Kidney (tissue), 22 donors: ENCODE measurements at places on chromosomes 7 and 10. TPM values are rescaled to one million over a fixed set of nuclear protein-coding genes. Genes with fewer than 3 reads are reported as not detected.

Gene AGR2
- 15.1 TPM for polyA plus RNA-seq

DNA sequence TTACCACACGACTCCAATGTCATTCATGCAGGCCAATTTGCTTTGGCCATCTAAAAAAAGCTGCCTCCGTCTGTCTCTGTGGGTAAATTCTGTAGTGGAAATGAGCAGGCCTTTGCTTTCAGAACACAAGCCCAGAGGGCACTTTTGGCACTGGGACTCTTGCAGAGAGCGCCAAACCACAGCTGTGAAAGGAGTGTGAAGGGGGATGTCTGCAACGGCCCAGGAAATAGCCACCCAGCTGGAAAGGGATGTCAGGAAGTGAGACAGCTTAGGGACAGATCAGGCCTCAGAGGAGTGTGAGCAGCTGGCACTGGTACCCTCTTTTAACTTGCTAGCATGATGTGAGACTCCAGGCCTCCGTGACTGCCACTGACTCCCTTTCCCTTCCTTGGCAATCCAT lies 152.4 kb downstream of the DKK1 start:
- no peak for DNase-seq

DNA sequence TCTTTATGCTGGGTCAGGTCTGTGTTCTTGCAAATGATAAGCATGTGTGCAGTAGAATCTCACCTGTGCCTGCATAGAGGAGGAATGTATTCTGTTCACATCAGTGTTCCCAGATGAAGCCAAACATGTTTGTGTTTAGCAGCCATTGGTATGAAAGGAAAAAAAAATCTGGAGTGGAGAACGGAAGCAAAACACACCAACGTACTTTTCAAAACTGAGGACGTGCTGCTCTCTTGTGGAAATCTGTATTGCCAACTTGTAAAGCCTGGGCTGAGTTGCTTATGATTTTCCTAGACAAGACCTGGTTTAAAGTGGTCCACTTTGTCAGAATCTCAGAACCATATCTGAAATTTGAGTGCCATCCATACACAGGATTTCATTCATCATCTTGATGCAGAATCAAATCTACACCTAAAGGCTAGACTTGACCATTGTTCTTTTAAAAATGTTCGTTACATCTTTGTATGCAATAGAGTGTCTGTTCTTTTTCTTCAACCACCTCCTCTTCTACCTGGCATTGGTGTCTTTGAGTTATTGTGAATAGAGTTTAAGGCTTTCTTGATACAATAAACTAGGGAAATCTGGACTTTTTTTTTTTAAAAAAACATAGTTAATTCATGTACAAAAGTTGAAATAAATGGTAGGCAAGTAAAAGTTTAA lies 367.7 kb downstream of the PHF14 start:
- peak; percentile 22 for DNase-seq

GRCh38 chr10:52481986-52482555 lies 168.0 kb downstream of the DKK1 start:
- no peak for DNase-seq

DNA sequence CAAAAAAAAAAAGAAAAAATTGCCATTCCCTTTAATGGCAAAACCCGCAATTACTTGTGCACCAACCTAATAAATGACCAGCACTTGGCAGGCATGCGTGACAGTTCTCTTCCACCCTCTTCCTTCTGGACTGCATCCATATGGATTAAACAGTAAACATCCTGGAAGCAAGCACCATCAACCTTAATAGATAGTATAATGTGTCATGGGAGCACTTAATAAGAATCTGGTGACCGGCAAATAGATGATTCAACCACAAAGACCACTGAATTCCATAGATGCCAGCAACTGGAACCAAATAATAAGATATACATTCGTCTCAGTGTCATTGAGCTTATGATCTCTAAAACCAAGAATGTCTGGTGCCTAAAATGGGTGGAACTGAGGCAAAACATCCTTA lies 610.2 kb downstream of the CALN1 start:
- no peak for DNase-seq

Gene CTAGE8
- 5.4 TPM for polyA plus RNA-seq

DNA sequence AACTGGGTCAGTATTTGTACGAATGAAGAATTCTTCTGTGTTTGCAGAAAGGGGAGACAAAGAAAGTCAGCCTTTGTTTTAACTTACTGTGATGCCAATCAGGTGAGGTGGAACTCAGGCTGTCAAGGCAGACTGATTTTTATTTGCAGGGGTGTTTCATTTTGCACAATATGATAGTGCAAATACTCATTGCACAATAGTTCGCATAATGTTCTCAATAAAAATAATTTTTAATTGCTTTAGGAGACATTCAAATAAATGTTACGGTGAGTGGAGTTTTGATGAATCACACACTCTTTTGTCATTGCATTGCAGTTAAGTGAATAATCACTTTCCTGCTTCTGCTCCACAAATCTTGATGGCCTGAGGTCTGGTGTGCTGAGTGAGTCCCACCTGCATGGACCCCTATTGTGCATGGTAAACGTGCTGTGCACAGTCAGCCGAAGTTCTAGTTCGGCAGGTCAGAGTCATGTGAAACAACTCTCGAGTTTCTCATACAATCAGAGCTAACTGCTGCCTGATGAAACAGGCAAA lies 141.3 kb upstream of the FZD8 start:
- peak; percentile 57 for DNase-seq

Gene ITPRID1
- not detected for polyA plus RNA-seq

GRCh38 chr10:516764-517163 lies 172.7 kb downstream of the DIP2C start:
- peak; percentile 40 for DNase-seq

DNA sequence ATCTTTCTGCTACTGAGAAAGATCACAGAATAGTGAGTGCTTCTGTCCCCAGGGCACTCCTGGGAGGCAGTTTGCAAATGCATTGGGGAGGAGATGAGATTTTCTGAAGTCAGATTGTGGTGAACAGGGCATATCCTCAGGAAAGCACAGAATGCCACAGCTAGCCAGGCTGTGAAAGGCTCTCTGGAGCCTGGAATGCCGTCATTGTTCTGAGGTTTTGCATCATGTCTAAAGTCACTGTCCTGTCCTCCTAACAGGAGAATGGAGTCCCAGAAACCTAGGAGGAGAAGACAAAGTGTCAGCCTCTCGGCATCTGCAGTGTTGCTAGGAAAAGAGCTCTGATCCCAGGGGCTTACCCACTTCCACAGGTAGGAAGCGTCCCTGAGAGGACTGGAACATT lies 69.2 kb upstream of the IGFBP3 start:
- no peak for DNase-seq

GRCh38 chr7:1940402-1940786 lies 270.3 kb downstream of the ELFN1 start:
- no peak for DNase-seq

DNA sequence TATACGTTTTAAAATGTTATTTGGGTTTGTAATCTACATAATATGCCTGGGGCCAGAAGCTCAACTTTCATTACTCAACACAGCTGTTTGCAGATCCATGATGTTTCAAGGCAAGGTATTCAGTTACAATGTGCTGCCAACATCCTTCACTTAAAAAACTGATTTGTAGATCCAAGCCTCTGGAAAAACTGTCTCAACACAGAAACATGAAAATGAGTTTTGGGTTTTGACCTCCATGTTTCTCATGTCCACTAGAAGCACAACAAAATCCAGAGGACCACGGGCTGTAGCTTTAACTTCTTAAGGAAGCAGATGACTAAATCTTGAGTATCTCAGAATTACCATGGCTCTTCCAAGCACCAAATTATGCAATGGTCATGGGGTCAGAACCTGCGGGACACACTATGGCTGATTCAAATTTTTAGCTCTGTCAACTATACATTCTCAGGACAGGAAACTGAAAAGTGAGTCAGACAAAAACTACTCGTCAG lies 247.1 kb upstream of the GRB10 start:
- DNase-seq, result no peak

DNA sequence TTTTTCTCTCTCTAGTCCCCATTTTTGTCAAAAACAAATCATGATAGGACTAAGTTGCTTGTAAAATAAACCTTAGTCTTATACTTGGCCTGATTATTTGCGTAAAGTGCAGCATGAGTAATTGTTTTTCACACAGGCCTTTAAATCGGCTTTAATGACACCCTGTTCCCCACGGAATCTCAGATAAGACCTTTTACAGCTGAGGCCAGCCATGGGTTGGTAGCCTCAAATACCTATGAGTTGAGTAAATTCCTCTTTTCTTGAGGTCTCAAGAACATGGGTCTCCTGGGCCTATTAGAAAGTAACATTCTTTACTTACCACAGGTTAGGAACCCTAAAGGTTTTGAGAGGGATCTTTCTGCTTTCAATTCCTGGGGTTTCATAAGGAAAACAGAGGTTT lies 761.0 kb upstream of the PHF14 start:
- no peak for DNase-seq

GRCh38 chr10:123154711-123155505 lies 706 bp downstream of the BUB3 start:
- DNase-seq, result peak; percentile 75

GRCh38 chr7:155378959-155379871 lies 78.7 kb upstream of the EN2 start:
- no peak for DNase-seq

DNA sequence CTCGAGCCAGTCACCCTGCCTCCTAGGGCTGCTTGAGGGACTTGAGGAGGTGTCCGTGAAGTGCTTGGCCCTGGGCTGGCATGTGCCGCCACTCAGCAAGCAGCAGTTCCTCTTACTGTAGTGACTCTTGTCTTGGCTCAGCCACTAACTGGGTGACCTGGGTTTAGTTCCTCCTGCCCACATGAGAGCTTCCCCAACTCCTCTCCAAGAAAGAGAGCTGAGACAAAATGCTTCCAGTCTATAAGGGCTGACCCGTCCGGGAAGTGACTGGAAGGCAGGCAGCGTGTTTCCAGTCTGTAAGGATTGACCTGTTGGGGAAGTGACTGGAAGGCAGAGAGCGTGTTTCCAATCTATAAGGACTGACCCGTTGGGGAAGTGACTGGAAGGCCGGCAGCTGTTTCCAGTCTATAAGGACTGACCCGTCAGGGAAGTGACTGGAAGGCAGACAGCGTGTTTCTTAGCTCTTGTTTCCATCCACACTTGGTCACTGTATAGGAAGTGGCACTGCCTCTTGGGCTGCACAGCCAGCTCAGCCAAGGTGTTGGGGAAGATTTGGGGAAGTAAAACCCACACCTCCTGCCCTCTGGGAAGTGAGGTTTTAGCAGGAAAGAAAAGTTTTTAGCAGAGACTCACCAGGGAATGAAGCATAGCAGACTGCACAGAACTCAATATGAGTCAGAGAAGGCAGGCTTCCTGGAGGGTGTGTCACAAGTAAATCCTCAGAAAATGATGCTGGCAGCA lies 53.3 kb upstream of the PPIF start:
- no peak for DNase-seq

Gene SLC18A3
- polyA plus RNA-seq, result not detected

- DNase-seq, result no peak
These were observed 34.6 kb upstream of the ZNF273 start for GRCh38 chr7:64868499-64868898.

Gene LIPK
- polyA plus RNA-seq, result not detected

DNA sequence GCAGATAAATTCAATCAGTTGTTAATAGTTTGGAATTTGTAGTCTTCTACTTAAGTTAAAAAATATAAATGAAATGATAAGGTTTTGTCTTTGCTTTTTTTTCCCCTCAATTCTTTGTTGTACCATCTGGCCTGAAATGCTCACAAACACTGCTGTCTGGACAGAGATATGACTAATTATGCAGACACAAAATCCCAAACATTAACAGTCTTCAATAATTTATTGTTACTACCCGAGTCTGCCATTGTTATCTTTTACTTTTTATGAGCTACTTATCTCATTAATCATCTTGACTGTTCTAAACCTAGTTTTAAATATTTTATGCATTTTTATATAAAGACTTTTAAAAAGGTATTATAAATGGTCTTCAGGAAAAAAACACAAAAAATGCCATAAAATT lies 64.7 kb upstream of the THSD7A start:
- DNase-seq, result no peak

DNA sequence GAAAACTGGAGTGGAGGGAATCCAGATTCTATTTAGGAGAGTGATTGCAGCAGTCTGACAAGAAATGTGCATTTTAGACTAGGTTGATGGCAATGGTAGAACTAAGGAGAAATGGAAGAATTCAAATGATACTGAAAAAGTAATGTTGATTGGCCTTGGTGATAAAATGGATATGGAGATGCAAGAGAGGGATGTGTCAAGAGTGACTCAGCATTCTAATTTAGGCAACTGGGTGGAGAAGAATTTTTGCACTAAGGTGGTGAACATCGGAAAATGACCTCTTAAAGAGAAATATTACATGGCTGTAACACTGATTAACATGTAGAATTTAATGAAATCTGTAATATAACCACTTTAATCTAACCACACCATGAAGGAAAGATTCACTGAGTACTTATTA lies 806.5 kb downstream of the PHTF2 start:
- no peak for DNase-seq

DNA sequence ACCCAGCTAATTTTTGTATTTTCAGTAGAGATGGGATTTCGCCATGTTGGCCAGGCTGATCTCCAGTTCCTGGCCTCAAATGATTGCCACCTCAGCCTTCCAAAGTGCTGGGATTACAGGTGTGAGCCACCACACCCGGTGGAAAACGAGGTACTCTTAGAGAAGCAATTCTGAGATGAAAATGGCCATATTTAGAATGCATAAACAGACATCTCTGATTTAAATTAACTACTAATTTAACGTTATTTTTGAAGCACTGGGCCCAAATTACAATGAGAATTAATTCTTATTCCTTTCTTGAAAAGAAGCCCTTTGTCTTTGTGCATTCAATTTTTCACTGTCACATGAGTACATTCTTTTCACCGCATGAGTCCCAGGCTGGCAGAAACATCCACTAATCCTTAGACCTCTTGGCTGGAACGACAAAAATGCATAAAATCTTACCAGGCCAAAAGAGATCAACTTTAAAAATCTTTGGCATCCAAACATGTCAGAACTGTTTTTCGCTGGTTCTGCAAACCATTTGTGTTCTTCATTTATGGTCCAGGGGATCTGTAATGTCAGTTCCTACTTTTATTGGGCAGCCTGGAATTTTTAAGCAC lies 60.1 kb upstream of the CAPZA2 start:
- DNase-seq, result no peak

Gene KNDC1
- 0.43 TPM for polyA plus RNA-seq

GRCh38 chr7:157970744-157971143 lies 616.9 kb downstream of the PTPRN2 start:
- DNase-seq, result no peak

Gene CUBN
- polyA plus RNA-seq, result 31.6 TPM

Gene AFAP1L2
- 19.8 TPM for polyA plus RNA-seq

- no peak for DNase-seq
These were observed 109.6 kb downstream of the MACC1 start for GRCh38 chr7:20107582-20107981.
